ENCODE measurements at places on chromosomes 11 and 22. TPM values are rescaled to one million over a fixed set of nuclear protein-coding genes. Genes with fewer than 3 reads are reported as not detected.

DNA sequence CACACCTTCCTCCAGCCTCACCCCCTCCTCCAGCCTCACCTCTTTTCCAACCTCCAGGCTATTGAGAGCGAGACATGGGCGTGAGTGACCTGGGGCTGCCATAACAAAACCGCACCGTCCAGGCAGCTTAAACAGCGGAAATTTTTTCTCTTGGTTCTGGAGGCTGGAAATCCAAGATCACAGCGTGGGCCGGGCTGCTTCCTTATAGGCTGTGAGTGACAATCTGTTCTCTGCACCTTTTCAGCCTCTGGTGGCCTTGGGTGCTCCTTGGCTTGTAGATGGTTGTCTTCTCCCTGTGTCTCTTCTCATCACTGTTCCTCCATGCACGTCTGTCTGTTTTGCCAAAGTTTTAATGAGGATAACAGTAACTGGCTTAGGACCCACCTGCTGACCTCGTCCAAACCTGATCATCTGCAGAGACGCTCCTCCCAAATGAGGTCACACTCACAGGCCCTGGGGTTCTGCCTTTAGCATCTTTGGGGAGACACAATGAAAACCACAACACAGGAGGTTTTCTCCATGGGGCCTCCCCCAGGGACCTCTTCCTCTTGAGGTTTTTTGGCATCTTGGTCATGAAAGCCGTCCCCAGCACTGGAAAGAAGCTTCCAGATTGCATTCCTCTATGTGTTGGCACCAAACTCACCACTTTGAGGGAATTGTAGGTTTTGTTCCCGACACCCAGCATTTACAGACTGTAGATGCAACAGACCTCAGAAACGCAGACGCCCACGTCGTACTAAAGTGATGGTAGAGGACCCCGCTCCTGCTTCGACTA is 878.1 kb downstream of the BRD1 start:
- H3K36me3 ChIP-seq, result no peaks in the 10 kb centered on the region
- DNase-seq, result no peak
- peaks cover 43% of the 10 kb centered on the region for H3K27me3 ChIP-seq
- H3K4me1 ChIP-seq, result no peaks in the 10 kb centered on the region
- H3K4me3 ChIP-seq, result no peak overlapping the region

DNA sequence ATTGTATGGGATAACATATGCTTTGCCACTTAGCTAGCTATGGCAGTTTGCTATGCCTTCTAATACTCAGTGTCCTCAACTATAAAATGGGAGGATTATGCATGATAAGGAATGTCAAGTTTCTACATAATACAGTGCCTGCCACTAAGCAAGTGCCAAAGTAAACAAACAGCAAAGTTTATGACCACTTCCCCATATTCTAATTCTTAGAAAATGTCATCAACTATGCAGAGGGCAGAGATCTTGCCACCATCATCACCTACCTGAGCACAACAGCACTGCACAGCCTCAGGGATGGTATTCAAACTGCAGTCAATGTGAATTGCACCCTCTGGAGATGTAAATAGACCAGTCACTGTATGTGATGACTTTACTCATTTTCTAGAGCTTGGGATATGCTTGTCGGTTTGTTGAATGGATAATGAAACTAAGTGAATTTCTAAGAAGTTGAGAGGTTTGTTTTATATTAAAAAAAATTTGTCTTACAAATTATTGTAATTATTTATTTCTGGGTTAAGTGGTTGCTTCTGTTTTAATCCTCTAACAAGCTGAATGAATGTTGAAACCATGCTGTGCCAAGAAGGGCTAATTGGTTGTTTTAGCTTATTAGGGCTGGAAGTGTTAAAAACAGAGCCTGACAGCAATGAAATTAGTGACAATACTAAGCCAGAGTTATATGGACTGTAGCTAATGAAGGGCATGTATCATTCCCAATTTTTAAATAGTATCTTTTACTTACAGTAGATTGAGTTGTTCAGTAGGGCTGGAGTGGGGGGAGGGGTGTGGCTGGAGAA is 398.4 kb downstream of the CNTN5 start:
- no peaks in the 10 kb centered on the region for H3K36me3 ChIP-seq
- DNase-seq, result no peak
- H3K4me1 ChIP-seq, result no peaks in the 10 kb centered on the region
- no peak overlapping the region for H3K27ac ChIP-seq
- no peak overlapping the region for H3K4me3 ChIP-seq

DNA sequence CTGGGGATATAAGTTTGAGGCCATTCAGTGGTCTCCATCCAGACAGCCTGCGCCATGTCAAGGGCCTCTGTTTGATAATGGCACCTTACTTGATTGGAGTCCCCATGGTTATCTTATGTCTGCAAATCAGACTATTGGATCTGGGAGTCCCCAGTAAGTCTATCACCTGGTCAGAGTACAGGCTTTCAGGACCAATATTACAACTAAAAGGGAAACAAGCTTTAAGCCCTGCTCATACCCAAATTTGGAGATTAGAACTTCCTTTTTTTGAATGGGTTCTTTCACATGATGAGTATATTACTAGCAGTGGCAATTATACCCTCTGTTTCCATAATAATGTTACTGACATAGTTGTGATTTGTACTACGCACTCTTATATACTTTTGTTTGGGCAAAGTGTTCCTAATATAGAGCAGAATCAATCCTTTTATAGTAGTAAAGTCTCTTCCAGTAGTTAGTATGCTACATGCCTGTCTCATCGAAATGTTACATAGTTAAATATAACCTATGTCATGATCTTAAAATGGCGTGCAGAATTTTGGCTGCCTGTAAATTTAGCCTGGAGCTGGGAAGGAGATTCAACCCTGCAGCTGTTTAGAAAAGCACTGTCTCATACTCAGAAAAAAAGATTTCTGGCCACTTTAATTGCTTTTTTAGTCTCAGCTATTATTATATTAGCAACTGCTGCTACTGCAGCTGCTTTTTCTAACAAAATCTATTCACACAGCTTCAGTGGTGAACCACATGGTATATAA is 4.9 kb downstream of the MS4A15 start:
- H3K4me1 ChIP-seq, result no peaks in the 10 kb centered on the region
- no peak for DNase-seq

DNA sequence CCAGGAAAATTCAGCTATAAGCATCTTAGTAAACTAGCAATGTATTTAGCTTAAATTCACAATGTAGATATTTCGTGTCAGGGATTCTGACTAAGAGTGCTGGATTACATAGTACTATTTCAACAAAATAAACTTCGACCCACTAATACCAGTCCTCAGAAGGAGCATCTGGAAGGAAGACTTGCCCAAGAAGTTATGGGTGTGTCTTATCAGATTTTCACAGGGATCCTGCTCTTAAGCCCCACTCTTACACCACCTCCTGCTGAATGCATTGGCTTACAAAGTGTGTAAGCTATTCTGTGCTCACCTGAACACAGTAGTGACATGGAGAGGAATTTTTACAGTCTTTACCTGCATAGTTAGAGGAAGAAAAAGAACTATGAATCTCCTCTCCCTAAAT is 35.4 kb upstream of the ANO5 start:
- no peaks in the 10 kb centered on the region for H3K4me1 ChIP-seq
- H3K4me3 ChIP-seq, result no peak overlapping the region
- H3K27ac ChIP-seq, result no peak overlapping the region
- H3K27me3 ChIP-seq, result peaks cover 11% of the 10 kb centered on the region
- no peak for DNase-seq

The GTSE1 gene
- total RNA-seq, result 0.48 TPM

- no peaks in the 10 kb centered on the region for H3K27me3 ChIP-seq
- no peaks in the 10 kb centered on the region for H3K4me1 ChIP-seq
- no peaks in the 10 kb centered on the region for H3K36me3 ChIP-seq
Observed at GRCh38 chr11:110984147-110984546, 261.4 kb upstream of the POU2AF2 start.

GRCh38 chr11:116960930-116961329 is 123.5 kb upstream of the APOA1 start:
- DNase-seq, result peak; percentile 72
- no peaks in the 10 kb centered on the region for H3K36me3 ChIP-seq
- H3K27ac ChIP-seq, result peak overlapping the region; percentile 46
- peaks cover 3% of the 10 kb centered on the region for H3K4me1 ChIP-seq
- no peaks in the 10 kb centered on the region for H3K27me3 ChIP-seq
- no peak overlapping the region for H3K4me3 ChIP-seq

GRCh38 chr11:92540096-92540495 is 315.5 kb downstream of the FAT3 start:
- H3K27me3 ChIP-seq, result no peaks in the 10 kb centered on the region
- H3K4me1 ChIP-seq, result no peaks in the 10 kb centered on the region
- DNase-seq, result no peak
- H3K27ac ChIP-seq, result no peak overlapping the region
- H3K4me3 ChIP-seq, result no peak overlapping the region
- no peaks in the 10 kb centered on the region for H3K36me3 ChIP-seq

The MCHR1 gene
- not detected for total RNA-seq

DNA sequence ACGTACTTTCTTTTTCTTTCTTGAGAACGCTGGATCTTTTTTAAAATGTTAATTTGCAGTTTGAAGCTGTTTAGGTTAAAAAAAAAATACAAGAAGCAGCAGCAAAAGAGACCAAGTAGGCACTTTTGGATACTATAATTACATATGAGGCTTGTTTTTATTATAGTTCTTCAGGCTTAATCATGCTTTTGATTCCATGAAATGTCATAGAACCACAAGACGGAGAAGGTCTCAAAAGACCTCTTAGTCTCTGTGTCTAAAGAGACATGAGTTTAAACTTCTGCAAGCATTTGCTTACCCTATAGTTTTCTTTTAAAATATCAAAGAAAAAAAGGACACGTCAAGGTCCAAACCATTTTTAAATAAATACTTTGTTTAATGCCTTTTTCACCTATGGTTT is 18.8 kb upstream of the MMP20 start:
- no peak for DNase-seq

DNA sequence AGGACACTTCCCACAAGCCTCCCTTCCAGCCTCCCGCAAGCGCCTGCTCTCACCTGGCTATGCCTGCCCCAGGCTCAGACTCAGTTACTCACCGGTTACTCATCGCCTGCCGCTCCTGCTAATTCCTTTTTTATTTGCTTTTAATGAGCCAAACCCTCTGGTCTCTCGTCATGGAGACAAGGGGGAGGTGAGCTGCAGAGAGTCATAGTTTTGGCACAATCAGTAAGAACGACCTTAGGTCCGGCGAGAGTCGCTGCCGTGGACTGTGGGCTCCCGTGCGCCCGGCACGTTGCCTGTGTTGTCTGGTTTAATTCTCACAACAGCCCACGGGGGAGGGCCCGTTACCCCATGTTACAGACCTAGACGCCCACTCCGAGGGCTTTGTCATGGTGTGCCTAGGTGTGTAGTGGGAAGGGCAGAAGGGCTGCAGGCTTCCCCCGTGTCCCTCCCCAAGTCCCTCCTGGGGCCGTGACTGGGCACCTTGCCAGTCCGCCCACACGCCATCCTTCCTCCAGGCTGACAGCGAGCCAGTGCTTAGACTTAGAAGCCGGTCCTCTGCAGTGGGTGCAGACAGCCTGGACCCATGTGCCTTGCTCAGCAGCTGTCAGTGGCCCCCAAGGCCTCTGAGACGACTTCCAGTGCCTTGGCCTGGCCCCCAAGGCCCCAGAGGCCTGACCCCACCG is 42.2 kb downstream of the WNT7B start:
- no peaks in the 10 kb centered on the region for H3K36me3 ChIP-seq
- peaks cover 8% of the 10 kb centered on the region for H3K27me3 ChIP-seq
- peak overlapping the region; percentile 69 for H3K27ac ChIP-seq
- DNase-seq, result peak; percentile 62
- H3K4me3 ChIP-seq, result peak overlapping the region; percentile 46

The NXPE1 gene
- not detected for total RNA-seq

The ALDH3B1 gene
- total RNA-seq, result 26.4 TPM

GRCh38 chr11:209275-210121 is 2.0 kb downstream of the RIC8A start:
- peaks cover 24% of the 10 kb centered on the region for H3K4me1 ChIP-seq
- peak overlapping the region; percentile 86 for H3K4me3 ChIP-seq
- no peak for DNase-seq
- H3K27me3 ChIP-seq, result no peaks in the 10 kb centered on the region
- H3K27ac ChIP-seq, result peak overlapping the region; percentile 100
- H3K36me3 ChIP-seq, result peaks cover 10% of the 10 kb centered on the region

The NPAS4 gene
- not detected for total RNA-seq

GRCh38 chr22:33699176-33699575 is 221.1 kb downstream of the LARGE1 start:
- H3K36me3 ChIP-seq, result no peaks in the 10 kb centered on the region
- no peak overlapping the region for H3K27ac ChIP-seq
- H3K4me1 ChIP-seq, result no peaks in the 10 kb centered on the region
- DNase-seq, result no peak

DNA sequence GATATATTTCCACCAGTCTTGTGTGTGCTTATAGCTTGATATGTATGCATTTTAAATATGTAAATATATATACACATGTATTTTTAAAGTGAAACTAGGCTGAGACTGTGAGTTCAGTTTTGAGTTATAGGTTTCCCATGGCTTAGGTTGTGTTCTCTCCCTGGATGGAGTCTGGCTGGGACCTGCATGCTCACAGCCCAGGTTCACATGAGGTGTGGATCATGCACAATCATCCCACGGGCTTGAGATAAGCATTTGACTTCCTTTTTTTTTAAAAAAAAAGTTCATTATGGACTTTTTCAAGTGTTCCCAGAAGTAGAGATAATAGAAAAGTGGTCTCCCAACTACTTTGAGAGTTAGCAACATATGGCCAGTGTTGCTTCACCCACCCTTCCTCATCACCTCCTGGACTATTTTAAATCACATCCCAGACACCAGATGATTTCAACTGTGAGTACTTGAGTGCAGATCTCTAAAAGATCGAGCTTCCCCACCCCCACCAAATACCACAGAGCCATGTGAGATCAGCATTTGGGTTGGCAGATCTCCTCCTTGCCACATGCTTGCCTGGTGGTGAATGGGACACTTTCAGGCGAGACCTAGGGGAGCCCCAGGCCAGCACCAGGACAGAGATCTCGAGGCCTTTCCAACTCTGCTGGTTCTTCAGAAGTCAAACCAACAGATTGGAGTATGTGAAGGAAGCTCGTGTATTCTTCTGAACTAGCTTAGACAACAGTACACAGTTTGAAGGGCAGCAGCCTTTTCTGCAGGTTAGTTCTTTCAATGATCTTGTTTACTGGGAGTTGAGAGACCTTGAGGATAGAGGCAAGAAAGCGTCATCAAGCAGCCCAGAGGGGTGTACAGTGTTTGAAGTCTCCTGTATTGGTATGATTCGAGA is 15.9 kb downstream of the MED15 start:
- no peaks in the 10 kb centered on the region for H3K27me3 ChIP-seq
- H3K27ac ChIP-seq, result no peak overlapping the region
- H3K36me3 ChIP-seq, result no peaks in the 10 kb centered on the region
- no peak overlapping the region for H3K4me3 ChIP-seq
- H3K4me1 ChIP-seq, result no peaks in the 10 kb centered on the region

All from breast epithelium (tissue), 4 donors.